Right kidney (tissue), 9 donors: ENCODE measurements at places on chromosomes 1 and 21.
A peak's percentile ranks its signal among the peaks of the same experiment; 100 is the strongest.

- DNase-seq: no peak
Observed at GRCh38 chr1:117652421-117652820, 46.6 kb downstream of the TENT5C start.

- DNase-seq: no peak
Observed at GRCh38 chr1:96962216-96962615, 240.6 kb downstream of the PTBP2 start.

DNA sequence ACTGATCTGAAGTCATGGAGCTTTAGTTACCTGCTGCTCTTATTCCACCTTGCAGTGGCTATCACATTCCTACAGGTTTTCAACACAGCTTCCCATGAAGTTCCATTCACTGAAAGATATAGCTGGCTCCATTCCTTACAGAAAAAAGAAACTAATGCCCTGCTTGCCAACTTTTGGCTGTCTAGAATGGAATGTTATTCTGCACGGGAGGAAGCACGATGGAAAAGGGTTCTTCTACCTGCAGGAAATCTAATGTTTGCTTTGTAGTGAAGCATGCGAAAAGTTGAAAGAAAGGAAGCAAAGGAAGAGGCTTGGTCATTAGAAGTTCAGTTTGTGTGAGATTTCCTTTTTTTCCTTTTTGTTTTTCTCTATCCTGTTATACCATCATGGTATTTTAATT, 32.6 kb downstream of the GIPC2 start:
- no peak for DNase-seq

DNA sequence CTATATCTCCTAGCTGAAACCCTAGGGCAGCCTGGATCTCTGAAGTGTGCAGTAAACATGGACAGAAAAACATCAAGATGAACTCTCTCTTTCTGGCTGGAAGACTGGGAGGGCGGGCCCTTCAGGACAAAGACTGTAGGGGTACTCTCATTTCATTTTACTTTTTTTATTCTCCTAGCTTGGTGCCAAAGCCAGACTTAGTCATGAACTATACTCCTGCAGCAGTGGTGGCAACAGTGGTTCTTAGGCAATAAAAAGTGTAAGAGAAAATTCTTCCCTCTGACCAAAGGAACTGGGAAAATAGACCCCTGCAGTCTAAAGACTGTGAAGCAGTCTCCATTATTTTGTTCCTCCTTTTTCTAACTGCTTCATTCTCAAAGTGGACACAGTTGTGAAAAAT, 213.8 kb upstream of the JUN start:
- no peak for DNase-seq

DNA sequence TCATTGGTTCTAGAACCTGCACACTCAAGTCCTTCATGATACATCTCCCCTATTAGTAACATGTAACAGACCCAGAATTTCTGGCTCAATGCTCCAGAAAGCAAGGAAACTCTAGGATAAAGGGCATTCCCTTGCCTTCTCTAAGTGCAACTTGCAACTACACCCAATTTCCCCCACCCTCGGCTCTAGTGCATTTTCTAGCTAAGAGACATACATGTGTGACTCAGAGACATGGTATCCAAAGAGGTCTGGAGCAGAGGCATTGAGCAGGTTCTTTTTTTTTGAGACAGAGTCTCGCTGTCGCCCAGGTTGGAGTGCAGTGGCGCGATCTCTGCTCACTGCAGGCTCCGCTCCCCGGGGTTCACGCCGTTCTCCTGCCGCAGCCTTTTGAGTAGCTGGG, 132.9 kb downstream of the ZC3H11B start:
- DNase-seq: no peak

DNA sequence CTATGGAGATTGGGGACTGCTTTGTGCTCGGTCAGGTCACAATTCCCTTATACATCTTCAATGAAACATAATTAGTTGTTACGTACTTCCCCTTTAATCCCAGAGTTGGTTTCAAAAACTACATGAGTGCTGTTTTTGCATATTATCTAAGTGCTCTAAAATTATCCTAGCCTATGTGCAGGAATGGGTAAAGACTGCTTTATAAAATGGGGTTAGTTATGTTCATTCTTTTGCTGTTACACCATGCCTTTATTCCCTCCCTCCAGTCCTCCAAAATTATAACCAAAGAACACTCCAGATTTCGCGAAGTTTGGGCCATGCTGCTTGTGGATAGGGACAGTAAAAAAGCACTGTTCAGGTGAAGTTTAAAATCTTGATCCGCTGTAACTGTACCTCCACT, 173.9 kb upstream of the SNX7 start:
- DNase-seq: no peak

GRCh38 chr1:66563941-66564630, 30.1 kb downstream of the SGIP1 start:
- DNase-seq: no peak

DNA sequence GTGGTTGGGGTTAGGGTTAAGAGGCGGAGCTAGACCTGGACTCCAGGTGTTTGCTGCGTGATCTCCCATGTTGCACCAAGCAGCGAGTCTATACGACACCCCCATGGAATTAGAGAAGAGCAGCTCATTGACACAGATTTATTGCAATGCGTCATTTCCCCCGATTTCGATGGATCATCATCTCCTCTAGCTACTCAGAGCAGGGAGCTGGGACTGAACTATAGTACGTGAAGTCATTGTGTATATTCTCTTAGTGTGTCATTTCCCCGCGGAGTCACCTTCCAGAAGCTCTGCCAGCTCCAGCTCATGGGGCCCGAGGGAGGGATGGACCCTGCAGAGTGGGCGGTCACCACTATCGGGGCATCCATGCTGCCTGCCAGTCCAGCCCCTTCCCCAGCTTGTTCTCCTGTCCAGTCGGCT, 7.5 kb upstream of the C2CD2 start:
- no peak for DNase-seq

GRCh38 chr1:89350298-89350697, 13.6 kb upstream of the GBP6 start:
- no peak for DNase-seq

DNA sequence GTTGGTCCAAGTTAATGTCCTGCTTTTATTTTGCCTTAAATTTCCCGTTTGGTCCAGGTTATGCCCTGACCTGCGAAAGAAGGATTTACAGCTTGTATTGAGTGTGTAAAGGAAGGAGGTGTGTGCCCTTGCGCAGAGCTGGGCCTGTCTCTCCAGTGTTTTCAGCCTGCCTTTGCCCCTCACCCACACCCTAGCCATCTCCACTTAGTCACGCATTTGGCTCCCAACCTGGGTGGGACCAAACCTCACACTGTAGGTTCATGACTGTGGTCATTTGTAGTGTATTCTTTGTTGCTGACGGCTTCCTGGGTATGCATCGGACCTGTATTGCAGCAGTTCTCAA, 572 bp upstream of the SRSF10 start:
- no peak for DNase-seq

- no peak for DNase-seq
Observed at GRCh38 chr21:31145274-31145673, 107.0 kb upstream of the KRTAP19-8 start.

DNA sequence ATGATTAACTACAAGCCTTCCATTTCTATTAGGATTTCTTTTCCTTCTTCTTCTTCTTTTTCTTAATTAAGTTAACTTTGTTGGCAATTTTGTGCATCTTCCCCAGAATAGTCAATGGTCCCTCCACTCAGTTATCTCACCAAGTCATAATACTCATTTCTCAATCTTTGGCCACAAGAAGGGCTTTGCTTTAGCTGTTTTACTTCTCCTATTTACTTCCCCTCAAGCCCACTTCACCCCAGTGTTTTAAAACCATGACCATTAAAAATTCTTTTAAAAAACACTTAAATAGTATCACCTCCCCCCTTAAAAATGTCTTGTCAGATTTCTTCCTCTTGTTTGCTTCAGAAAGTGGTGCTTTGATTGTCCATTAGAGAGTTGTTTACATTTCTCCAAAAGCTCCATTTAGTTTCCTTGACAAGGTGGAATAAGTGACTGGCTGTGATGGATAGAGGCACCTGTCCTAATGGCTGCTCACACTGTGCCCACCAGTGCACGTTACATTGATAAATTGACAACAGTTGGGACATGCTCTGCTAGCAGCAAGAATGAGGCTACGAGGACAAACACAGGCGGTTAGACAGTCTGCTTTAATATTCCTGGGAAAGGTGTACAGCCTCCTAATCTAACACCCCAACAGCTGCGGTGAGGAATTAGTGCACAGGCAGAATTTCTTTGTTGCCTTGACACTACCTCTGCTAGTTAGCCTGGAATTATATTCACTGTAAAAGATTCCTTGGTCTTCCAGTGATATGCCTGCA, 354.7 kb downstream of the LMO4 start:
- DNase-seq: peak; percentile 24

DNA sequence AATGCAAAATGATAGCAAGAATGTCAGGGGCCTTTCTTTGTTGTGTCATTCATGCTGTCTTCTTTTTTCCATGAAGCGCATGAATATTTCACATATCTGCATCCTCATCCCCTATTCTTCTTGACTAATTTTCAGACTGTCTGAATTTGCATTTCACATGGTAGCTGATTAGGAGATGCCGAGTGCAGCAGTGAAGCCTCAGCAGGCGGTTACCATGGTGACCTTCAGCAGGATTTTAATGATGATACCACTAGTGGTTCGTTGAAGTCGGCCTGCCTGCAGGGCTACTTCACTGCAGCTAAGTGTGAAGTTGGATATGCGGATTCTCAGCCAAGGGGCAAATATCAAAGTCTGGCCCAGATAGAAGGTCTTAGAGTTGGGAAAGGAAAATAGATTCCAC, 141.8 kb downstream of the NEK7 start:
- DNase-seq: no peak

DNA sequence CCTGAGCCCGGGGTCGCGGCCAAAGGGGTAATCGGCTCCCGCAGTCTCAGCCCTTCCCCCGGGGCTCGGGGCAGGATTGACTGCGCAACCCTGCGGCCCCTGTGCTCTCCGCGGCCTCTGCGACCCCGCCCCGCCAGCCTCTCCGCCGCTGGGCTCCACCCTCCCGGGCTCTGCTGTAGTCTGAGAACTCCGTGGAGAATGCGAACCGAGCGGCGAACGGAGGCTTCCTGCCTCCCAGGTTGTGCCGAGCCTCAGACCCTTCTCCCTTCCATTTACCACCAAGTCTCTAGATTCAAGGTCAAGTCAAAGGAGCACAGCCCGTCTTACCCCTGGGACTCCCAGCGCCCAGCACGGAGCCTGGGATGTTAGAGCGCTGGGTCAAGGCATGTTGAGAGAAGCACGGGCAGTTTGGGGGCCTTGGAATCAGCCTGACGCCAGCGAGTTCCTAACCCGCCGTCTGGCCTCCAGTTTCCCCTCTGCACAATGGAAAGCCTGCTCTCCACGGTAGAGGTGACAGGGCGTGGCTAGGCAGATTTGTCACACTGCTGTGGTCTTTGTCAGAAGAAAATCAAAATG, 3.0 kb downstream of the ATP2B4 start:
- DNase-seq: peak; percentile 74

- no peak for DNase-seq
Observed at GRCh38 chr1:186629341-186629740, 50.9 kb downstream of the PTGS2 start.

DNA sequence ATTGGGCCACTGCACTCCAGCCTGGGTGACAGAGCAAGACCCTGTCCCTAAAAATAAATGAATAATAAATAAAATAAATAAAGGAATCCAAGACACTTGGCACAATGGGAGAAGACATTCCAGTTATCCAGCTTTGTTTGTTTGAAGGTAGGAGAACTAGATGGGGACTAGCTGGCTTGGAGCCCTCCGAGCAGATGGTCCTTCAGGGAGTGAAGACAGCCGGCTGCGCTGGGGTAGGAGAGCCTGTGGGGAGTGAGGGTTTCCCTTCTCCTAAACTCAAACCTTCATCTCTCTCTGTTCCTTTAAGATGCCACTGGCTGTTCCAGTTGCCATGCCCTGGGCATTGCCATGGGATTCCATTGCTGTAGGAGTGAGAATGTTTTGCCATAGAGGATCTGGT, 120.6 kb downstream of the NAV1 start:
- DNase-seq: no peak

GRCh38 chr1:31658721-31659120, 14.0 kb upstream of the PEF1 start:
- no peak for DNase-seq

DNA sequence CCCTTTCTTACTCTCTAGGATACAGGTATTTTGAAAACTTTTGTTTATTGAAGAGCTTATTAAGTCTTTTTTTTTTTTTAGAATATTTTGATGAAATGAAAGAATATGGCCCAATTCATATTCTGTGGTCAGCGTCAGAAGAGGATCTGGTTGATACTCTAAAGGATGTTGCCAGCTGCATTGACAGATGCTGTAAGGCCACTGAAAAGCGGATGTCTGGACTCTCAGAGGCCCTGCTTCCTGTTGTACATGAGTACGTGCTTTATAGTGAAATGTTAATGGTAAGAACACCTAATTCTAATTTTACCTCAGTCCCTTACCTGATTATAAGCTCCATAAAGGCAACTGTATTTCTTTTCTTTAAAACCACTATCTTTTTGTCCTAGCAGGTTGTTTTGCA, 37.1 kb downstream of the SNX7 start:
- DNase-seq: no peak

DNA sequence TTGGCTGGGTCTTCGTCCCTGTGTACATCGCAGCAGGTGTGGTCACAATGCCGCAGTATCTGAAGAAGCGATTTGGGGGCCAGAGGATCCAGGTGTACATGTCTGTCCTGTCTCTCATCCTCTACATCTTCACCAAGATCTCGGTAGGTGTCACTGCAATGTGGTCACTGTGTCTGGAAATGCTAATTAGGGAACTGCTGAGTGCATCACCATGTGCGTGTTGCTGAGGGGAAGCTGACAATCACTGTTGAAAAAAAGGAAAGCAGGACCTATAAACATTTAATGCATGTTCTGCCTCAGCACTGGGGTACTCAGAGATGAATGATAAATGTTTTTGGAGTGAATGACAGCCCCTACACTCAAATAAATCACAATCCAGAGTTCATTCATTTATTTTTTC, 6.8 kb downstream of the SLC5A9 start:
- no peak for DNase-seq

DNA sequence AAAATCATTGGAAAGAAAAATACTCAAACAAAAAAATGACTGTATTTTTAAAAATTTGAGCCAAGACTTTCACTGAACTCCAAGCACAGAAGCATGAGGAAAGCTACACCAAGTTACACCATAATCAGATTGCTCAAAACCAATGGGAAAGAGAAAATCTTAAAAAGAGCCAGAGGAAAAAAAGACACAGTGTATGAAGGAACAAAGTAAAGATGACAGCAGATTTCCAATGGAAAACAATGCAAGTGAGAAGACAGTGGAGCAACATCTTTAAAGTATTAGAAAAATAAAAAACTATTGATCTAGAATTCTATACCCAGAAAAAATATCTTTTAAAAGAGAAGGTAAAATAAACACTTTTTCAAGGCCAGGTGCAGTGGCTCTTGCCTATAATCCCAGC, 147.8 kb upstream of the ZBTB40 start:
- DNase-seq: no peak

DNA sequence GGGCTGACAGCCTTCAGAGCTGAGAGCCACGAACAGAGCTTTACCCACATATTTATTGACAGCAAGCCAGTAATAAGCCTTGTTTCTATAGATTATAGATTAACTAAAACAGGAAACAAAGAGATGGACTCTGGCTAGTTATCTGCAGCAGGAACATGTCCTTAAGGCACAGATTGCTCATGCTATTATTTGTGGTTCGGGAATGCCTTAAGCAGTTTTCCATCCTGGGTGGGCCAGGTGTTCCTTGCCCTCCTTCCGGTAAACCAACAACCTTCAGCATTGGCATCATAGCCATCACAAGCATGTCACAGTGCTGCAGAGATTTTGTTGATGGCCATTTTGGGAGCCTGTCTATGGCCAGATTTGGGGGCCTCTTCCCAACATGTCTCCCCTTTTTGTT, 96.8 kb downstream of the POU2F1 start:
- DNase-seq: no peak
